Spinal cord (tissue), 10 donors: ENCODE measurements at places on chromosomes 2 and 18. TPM values are rescaled to one million over a fixed set of nuclear protein-coding genes. Genes with fewer than 3 reads are reported as not detected.

DNA sequence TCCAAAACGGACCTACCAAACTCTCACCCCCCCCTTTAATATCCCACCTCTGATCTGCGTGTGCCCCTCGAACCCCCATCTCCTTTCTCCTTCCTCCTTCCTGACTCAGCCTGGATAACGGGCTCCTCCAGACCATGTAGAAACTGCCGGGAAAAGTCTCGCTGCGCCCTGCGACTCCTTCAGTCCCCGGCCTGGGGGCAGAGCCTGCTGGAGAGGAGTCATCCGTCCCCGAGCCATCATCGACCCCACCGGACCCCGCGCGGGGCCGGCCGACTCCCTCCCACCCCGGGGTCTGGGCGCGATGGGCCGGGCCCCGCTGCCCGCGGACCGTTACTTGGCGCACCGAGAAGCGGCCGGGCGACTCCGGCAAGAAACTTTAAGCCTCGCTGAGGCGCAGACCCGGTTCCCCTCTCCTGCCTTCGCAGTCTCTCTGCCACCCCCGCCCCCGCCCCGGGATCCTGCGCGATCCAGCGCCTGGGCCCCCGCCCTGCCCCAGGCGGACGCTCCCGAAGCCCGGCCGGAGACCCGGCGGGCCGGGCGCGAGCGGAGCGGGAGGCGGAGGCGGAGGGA lies 3.4 kb downstream of the ZEB2 start:
- no peak for DNase-seq

GRCh38 chr2:160719116-160719515 lies 225.5 kb upstream of the RBMS1 start:
- no peak for DNase-seq

DNA sequence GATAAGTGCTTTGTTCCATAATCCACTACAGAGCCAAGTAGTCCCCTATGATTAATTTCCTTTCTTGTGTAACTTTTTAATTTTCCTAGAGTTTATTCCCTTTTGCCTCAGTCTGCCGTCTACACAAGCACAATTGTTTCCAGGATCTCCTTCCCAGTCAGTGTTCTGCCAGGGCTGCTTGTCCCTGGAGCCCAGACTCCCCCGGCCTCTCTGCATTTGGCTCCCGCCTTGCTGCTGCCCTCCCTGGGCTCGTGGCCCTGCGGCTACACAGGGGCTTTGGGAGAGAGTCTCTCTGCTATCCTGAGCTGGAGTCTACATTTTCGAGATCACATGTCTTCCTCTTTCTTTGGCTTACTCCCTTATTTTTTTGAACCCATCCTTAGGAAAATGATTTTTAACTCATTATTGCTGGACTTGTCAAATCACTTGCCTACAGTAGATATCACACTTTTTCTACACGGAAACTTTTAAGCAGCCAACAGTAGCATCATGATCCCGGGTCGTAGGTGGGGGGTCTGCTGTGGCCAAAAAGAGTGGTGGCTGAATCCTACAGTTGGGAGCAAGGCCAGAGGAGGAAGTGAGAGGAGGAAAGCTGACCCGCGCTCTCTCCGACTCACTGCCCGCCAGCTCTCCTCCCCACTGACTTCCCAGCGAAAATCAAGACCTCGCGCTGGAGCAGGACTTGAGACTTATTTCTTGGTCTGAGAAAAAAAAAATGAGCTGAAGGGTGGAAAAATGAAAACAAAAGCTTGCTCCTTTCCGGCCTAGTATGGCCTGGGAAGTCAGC lies 9.4 kb downstream of the FBLN7 start:
- no peak for DNase-seq

- no peak for DNase-seq
These were observed 31.6 kb upstream of the GPR155 start for GRCh38 chr2:174518395-174518794.

GRCh38 chr18:45671321-45671720 lies 52.7 kb upstream of the SLC14A1 start:
- DNase-seq: no peak

- DNase-seq: no peak
These were observed 72.4 kb upstream of the TNP1 start for GRCh38 chr2:216932113-216932862.

GRCh38 chr2:9767656-9768281 lies 75.5 kb upstream of the TAF1B start:
- DNase-seq: no peak

DNA sequence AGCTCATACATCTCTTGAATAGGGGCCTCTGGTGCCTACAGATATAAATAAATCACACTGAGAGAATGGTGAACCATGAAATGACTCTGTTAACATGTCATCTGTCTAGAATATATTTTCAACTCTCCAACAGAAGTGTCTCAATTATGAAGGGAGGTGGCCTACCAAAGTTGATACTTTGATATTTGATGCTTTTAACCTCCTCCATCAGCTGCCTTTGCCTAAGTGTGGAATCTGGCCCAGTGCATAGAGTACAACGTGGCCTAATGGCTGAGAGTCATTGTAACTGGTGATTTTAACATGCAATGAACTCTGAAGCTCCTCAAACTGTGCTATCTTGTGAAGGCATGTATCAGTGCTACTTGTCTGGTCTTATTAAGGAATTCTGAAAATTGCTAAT lies 93.4 kb downstream of the MYO3B start:
- DNase-seq: no peak

GRCh38 chr2:239674981-239675825 lies 274.4 kb upstream of the HDAC4 start:
- no peak for DNase-seq

The HOXD13 gene
- total RNA-seq: 0.10 TPM

The CFAP65 gene
- total RNA-seq: 0.79 TPM

- no peak for DNase-seq
These were observed 361.9 kb downstream of the TXNL1 start for GRCh38 chr18:56276466-56276865.

The UCN gene
- 0.79 TPM for total RNA-seq

DNA sequence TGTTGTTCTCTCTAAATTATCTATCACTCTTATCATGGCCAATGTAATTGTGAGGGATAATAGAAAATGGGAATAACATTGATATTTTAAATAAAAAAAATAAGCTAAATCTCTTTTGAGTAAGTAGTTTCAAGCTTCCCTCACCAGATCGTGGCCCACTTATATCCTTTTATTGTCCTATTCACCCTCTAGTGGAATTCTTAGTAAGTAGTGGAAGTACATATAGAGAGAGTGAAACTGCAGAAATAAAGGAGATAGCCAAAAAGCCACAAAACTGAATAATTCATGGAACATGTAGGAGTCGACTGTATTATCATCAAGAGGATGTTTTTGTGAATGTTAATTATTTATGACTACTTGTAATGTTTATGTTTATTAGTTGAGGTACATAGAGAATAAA lies 66.1 kb upstream of the DTNA start:
- DNase-seq: no peak

The CHRND gene
- total RNA-seq: 0.10 TPM

The LOXL3 gene
- total RNA-seq: 18.2 TPM

DNA sequence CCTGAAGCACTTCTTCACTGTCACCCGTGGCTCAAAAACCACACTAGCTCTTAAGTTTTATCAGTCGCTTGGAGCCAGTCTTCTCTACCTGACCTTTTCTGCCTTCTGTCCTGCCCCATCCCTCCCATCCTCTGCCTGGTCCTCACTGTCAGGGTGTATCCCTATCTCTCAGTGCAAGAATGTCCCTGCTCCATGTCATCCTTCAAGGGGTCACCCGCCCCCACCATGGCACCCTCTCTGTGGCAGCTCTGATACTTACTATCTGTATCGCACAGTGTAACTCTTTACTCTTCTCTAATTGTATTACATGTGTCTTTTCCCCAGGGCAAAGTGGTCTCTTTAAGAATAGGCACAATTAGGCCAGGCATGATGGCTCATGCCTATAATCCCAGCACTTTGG lies 4.4 kb downstream of the VAMP5 start:
- DNase-seq: no peak

The REG1B gene
- not detected for total RNA-seq

GRCh38 chr2:129721846-129722245 lies 257.6 kb upstream of the RAB6C start:
- no peak for DNase-seq

- DNase-seq: no peak
These were observed 56.1 kb upstream of the SMAD7 start for GRCh38 chr18:49006641-49007454.

GRCh38 chr2:144522897-144523595 lies 3.1 kb upstream of the ZEB2 start:
- DNase-seq: no peak

DNA sequence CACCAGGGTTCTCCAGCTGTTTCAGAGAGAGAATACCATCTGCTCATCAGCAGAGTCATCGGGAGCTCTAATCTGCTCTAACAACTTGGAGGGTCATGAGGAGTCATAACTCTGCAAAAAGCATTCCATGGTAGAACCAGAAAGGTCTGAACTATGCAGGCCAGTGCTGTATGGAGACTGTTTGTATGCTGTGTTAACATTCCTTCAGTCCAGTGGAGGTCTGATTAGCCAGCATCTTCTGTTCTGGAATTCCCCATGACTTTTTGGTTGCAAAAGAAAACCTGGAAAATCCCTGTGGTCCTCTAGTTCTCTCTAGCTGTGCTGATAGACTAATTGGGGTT lies 9.4 kb upstream of the ITGB6 start:
- DNase-seq: no peak

The RAB3GAP1 gene
- 89.7 TPM for total RNA-seq

DNA sequence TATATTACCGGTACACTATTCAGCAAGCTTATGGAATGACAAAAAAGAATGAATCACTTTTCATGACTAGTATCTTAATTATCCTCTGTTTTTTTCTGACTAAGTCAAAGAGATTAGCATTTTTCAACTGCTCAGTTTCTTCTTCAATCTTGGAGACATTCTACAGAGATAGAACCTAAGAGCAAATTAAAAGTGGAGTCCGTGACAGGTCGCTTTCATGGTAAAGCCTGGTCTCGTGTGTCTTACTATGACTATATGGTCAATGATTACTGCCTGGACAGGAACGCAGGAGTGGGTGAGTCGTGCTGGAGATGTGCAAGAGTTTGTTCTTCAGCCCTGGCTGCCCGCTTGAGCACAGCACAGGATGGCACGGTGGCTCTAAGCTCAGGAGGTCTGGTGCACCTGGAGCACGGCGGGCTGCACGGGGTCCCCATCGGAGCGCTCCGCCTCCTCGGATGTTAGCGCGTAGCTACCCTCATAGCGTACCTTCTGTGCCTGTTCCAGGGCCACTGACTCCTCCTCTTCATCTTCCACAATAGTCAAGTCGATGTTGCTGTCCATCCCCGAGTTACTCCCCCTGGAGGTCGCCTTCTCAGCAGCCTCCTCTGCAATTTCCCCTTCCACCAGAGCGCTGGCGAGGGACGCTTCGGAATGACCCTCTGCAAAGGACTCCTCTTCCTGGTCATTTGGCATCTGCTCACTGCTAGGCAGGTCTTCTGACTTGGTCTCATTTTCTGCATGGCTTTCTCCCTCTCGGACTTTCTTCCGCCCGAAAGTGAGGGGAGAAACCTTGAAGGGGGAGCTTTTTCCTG lies 11.1 kb downstream of the CAVIN2 start:
- DNase-seq: no peak

GRCh38 chr2:241149675-241149924 lies 328 bp upstream of the PASK start:
- no peak for DNase-seq

The OR6B2 gene
- total RNA-seq: not detected

GRCh38 chr2:197147942-197148341 lies 162.6 kb downstream of the ANKRD44 start:
- DNase-seq: no peak

DNA sequence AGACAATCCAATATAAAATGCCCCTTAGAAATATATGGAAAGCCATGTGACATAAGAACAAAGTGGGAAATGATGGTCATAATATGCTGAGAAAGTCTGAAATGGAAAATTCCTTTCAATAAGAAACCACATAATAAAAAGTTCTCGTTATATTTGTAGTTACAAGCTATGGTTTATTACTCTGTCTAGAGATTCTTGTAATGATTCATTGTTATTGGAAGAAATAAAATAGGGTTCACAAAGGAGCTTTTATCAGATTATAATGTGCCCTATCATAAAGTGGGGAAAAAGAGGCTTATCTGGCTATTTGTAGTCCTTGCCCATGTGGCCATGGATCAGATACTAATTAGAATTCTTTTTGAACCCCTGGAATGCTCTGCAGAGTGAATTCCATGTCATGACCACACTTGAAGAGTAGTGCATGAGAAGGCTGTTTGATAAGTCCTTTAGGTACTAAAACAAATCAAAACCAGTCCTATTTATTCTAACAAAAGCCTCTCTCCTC lies 420.7 kb upstream of the NRP2 start:
- DNase-seq: no peak

DNA sequence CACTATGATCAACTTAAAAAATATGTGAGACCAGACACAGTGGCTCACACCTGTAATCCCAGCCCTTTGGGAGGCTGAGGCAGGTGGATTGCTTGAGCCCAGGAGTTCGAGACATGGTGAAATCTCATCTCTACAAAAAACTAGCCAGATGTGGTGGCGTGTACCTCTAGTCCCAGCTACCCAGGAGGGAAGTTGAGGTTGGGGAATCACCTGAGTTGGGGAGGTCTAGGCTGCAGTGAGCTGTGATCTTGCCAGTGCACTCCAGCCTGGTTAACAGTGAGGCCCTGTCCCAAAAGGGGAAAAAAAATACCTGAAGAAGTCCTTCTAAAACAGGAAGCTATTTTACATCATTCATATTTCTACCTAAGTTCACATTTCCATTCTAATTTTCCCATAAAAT lies 144.0 kb downstream of the EML6 start:
- no peak for DNase-seq

DNA sequence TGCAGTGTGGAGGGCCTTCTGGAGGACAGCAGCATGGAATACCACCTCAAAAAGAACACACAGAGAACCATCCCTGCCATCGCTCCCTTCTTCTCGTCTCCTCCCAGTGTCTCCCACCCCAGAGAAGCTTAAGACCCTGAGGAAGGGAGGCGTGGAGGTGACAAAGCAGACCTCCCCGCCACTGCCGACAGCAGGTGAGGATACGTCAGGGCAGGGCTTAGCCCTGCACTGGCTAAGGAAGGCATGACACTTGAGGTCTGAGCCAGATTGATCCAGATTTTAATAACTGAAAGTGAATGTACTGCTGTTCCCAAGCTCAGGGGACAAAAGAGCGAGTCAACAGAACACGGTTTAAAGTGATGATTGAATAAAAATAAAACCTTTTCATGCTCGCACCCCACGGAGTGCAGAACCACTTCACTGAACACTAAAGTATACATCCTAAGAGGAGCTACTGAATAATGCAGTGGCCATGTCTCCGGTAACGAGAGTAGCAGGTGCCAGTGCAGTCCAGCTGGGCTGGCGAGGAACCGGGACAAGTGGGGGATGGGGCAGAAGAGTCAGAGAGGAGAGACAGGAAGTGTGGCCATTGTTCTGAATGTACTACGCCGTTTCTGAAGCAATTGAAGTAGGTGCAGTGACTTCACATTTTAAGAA lies 391.0 kb downstream of the CDH2 start:
- DNase-seq: no peak

The HJURP gene
- 4.9 TPM for total RNA-seq
